ENCODE measurements at places on chromosomes 2 and 18. TPM values are rescaled to one million over a fixed set of nuclear protein-coding genes. Genes with fewer than 3 reads are reported as not detected.
A peak's percentile ranks its signal among the peaks of the same experiment; 100 is the strongest.

The MRPL44 gene
- total RNA-seq, result 18.4 TPM

GRCh38 chr18:79552696-79553095 is 126.9 kb upstream of the CTDP1 start:
- ATAC-seq, result peak; percentile 79

DNA sequence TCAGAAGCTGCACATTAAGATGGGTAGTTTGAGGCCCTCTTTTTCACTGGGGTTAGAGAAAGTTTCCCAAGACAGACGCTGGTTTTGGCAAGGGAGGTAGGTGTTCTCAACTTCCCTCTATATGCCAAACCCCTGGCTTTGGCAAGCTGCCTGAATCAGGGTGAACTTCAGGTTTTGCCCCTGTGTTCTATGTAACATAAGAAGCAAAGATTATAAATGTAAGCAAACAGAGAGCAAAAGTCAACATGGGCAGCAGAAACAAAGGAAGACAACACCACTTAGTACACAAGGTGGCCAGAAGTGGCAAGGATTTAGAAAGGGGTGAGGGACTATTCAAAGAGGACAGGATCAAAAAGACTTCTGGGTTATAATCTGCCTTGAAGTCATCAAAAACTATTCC is 70.5 kb upstream of the TFCP2L1 start:
- ATAC-seq, result peak; percentile 16

- ATAC-seq, result peak; percentile 68
Measured at GRCh38 chr2:88808083-88808482, 116.6 kb downstream of the RPIA start.

GRCh38 chr18:74446631-74447403 is 10.3 kb downstream of the DIPK1C start:
- no peak for ATAC-seq
